ENCODE measurements at places on chromosomes 7 and 10. TPM values are rescaled to one million over a fixed set of nuclear protein-coding genes. Genes with fewer than 3 reads are reported as not detected.

GRCh38 chr10:105974803-105975456 lies 1189.6 kb downstream of the SORCS1 start:
- DNase-seq = peak; percentile 75

DNA sequence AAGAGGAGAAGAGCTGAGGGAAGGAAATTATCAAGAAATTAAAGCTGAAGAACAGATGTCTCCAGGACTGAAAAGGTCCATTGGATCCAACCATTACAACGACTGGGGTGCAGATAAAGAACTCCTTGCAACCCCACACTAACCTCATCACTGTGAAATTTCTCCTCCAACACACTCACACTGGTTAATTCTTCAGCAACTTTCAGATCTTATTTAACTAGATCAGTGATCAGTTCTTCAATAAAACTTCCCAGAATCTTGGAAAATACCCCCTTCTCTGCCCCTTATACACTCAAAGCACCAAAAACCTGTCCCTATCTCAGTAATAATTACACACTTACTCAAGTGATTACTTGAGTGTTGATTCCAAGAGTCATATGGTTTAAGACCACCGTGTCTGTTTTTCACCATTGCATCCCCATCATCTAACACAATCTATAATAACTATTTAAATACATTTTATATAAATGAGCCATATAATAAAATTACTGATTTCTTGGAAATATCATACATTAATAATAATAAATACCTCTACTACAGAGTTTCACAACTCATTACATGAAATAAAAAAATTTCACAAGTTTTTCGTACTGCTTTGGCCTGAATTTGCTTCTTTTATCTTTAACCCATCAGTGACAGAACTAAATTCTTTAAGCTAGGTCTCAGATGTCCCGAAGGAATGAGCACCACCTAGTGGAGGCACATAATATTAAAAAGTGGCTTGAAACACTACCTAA lies 123.7 kb downstream of the MPP7 start:
- peak; percentile 89 for DNase-seq

The SPOCK2 gene
- 103 TPM for total RNA-seq

The NPSR1 gene
- not detected for total RNA-seq

The MTPN gene
- total RNA-seq = 116 TPM

The VPS26A gene
- 62.5 TPM for total RNA-seq

The UCN3 gene
- total RNA-seq = 0.28 TPM

GRCh38 chr7:17255926-17256325 lies 42.5 kb upstream of the AHR start:
- DNase-seq = no peak

The MALRD1 gene
- 17.9 TPM for total RNA-seq

DNA sequence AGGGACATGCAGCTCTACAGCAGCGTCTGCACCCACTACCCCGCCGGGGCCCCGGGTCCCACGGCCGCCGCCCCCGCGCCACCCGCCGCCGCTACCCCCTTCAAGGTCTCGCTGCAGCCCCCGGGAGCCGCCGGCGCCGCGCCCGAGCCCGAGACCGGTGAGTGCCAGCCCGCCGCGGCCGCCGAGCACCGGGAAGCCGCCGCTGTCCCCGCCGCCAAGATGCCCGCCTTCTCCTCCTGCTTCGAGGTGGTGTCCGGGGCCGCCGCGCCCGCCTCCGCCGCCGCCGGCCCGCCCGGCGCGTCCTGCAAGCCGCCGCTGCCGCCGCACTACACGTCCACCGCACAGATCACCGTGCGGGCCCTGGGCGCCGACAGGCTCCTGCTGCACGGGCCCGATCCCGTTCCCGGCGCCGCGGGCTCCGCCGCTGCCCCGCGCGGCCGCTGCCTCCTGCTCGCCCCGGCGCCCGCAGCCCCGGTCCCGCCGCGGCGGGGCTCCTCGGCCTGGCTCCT lies 631 bp downstream of the OTUD1 start:
- peak; percentile 11 for DNase-seq

- DNase-seq = no peak
Observed at GRCh38 chr7:93378131-93378760, 146.1 kb downstream of the VPS50 start.

DNA sequence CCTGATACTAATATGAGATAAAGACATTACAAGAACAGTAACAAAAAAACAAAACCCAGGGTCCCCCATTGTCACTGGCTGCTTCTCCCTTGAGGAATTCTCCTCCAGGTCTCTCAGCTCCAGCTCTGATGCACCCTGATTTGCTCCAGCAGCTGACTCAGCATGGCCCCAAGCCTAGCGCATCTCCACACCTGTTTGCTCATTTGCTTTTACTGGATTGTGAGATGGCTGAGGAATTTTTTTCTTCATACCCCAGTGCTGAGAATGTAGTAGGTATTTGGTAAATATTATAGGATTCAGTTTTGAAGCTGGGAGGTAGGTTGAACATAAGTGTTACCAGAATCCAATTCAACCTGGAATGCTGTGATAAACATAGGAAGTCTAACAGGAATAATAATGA lies 171.9 kb downstream of the PKD1L1 start:
- no peak for DNase-seq

The JAKMIP3 gene
- total RNA-seq = 0.26 TPM

GRCh38 chr7:129055294-129055816 lies 444 bp upstream of the TNPO3 start:
- no peak for DNase-seq

DNA sequence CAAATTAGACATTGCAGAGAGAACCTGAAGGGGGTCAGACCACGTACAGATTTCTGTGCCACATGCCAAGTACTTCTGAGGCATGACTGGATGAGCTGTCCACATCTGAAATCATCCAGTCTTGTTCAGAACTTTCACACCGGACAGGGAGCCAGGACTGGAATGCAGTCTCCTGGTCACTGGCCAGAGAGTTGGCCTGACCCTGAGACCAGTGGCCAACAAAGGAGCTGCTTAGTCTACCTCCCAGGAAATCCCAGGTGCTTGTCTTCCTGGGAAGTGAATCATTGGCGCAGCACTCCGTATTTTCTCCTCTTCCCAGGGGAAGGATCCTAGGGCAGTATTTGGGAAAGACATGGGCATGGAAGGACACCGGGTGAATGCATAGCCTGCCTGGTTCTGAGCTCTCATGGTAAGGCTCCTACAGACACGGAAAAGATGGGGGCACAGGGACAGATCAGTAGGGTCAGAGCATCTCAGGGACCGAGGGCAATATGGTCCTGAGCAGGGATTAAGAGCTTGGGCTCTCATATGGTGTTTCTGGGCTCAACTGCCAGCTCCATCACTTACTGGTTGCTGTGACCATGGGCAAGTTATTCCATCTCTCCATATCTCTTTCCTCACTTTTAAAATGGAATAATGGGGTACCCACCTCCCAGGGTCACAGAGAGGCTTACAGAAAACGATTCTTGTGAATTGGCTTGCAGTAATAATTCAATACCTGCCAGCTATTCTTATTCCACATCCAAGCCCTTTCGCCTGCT lies 1.3 kb upstream of the SCD start:
- no peak for DNase-seq

The GHRHR gene
- not detected for total RNA-seq

The COL1A2 gene
- 497 TPM for total RNA-seq

GRCh38 chr10:32960022-32960421 lies 2.0 kb upstream of the ITGB1 start:
- DNase-seq = no peak

The GET4 gene
- 34.1 TPM for total RNA-seq
